ENCODE measurements at places on chromosomes 3 and 15. TPM values are rescaled to one million over a fixed set of nuclear protein-coding genes. Genes with fewer than 3 reads are reported as not detected.

The SPPL2A gene
- 103 TPM for polyA plus RNA-seq

The GUCA1C gene
- polyA plus RNA-seq, result 0.27 TPM

The ANKUB1 gene
- polyA plus RNA-seq, result not detected

The DCBLD2 gene
- polyA plus RNA-seq, result 55.5 TPM

The UBE2E1 gene
- 173 TPM for polyA plus RNA-seq

The FETUB gene
- 0.20 TPM for polyA plus RNA-seq

The ADAMTSL3 gene
- polyA plus RNA-seq, result 40.2 TPM

The BCHE gene
- polyA plus RNA-seq, result 16.2 TPM

The SLC25A20 gene
- polyA plus RNA-seq, result 19.1 TPM

The PATL2 gene
- 0.56 TPM for polyA plus RNA-seq

The P2RY12 gene
- polyA plus RNA-seq, result 0.60 TPM

The MORC1 gene
- 0.83 TPM for polyA plus RNA-seq

The PRRT3 gene
- polyA plus RNA-seq, result 5.6 TPM

The MGLL gene
- 22.6 TPM for polyA plus RNA-seq

The SOX14 gene
- polyA plus RNA-seq, result not detected

The SUSD5 gene
- polyA plus RNA-seq, result 53.4 TPM

The DUOX1 gene
- 2.0 TPM for polyA plus RNA-seq

The USP13 gene
- polyA plus RNA-seq, result 16.7 TPM

The AMOTL2 gene
- 80.3 TPM for polyA plus RNA-seq

The LMAN1L gene
- not detected for polyA plus RNA-seq

The GLDN gene
- polyA plus RNA-seq, result 0.32 TPM

The SRGAP3 gene
- 18.1 TPM for polyA plus RNA-seq

The UROC1 gene
- 0.22 TPM for polyA plus RNA-seq

The NR2E3 gene
- polyA plus RNA-seq, result 0.40 TPM

The FEZF2 gene
- not detected for polyA plus RNA-seq

The LEKR1 gene
- 4.1 TPM for polyA plus RNA-seq

Data from left renal pelvis (tissue), 4 donors.